Smooth muscle cell of the umbilical artery (primary cell): ENCODE measurements at places on chromosomes 1 and 21. TPM values are rescaled to one million over a fixed set of nuclear protein-coding genes. Genes with fewer than 3 reads are reported as not detected.

Gene CD247
- total RNA-seq, result not detected in 2 replicates

Gene F13B
- not detected in 2 replicates for total RNA-seq

Gene UBIAD1
- 3.0 and 7.3 TPM in 2 replicates for total RNA-seq

Gene MEX3A
- total RNA-seq, result 3.3 and 7.4 TPM in 2 replicates

Gene KIFAP3
- 22.9 and 28.1 TPM in 2 replicates for total RNA-seq

Gene DIO1
- total RNA-seq, result not detected in 2 replicates

Gene VASH2
- 1.4 and 2.4 TPM in 2 replicates for total RNA-seq

Gene TMEM269
- not detected in 2 replicates for total RNA-seq

Gene GPR153
- total RNA-seq, result 7.1 and 7.5 TPM in 2 replicates

Gene AGO4
- total RNA-seq, result 9.5 and 12.5 TPM in 2 replicates

Gene GCLM
- 16.9 and 19.7 TPM in 2 replicates for total RNA-seq

Gene UTS2
- not detected in 2 replicates for total RNA-seq

Gene CLCA4
- not detected in 2 replicates for total RNA-seq

Gene RIPPLY3
- total RNA-seq, result not detected in 2 replicates

Gene PRRX1
- total RNA-seq, result 11.0 and 52.9 TPM in 2 replicates

Gene RUNX1
- 49.0 and 54.0 TPM in 2 replicates for total RNA-seq

Gene FMO2
- total RNA-seq, result not detected in 2 replicates

Gene TPTE
- total RNA-seq, result not detected in 2 replicates

Gene VANGL2
- total RNA-seq, result under 0.01 and 0.23 TPM in 2 replicates

Gene LORICRIN
- not detected in 2 replicates for total RNA-seq

Gene LHX8
- total RNA-seq, result not detected in 2 replicates

Gene NBPF6
- not detected in 2 replicates for total RNA-seq
